ENCODE measurements at places on chromosomes 7 and 10.
A peak's percentile ranks its signal among the peaks of the same experiment; 100 is the strongest.

DNA sequence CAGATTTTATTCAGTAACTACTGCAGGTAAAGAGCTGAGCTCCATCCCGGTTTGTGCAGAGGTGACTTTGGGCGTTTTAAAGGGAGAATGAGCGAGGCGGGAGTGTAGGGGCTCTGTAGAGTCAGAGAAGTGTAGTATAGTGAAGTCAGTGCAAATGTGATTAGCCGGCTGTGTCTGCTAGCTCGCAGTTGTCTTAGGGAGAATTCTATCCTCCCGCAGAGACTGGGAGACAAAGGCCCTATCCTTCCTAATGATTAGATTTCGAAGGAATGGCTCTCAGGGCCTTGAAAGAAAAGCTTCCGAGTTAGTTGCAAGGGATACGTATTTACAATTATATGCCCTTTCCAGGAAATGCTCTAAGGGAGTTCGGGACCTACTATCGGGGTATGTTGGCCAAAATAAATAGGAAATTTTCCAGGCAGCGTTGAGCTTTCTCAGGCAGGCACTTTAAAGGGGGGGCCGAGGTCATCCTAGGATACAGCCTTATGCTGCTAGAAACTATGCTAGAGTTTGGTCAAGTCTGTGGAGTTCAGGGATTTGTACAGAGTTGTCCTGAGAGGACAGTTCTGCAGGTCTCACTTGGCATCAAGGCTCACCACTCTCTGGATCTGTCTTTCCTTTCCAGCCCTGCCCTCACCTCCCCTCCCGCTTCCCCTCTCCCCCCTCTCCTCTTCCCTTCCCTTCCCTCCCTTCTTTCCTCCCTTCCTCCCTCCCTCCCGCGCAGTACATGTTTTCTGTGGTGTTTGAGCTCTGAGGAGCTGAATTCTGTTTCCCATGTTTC is 825 bp downstream of the MRPL32 start:
- peak; percentile 60 for DNase-seq

DNA sequence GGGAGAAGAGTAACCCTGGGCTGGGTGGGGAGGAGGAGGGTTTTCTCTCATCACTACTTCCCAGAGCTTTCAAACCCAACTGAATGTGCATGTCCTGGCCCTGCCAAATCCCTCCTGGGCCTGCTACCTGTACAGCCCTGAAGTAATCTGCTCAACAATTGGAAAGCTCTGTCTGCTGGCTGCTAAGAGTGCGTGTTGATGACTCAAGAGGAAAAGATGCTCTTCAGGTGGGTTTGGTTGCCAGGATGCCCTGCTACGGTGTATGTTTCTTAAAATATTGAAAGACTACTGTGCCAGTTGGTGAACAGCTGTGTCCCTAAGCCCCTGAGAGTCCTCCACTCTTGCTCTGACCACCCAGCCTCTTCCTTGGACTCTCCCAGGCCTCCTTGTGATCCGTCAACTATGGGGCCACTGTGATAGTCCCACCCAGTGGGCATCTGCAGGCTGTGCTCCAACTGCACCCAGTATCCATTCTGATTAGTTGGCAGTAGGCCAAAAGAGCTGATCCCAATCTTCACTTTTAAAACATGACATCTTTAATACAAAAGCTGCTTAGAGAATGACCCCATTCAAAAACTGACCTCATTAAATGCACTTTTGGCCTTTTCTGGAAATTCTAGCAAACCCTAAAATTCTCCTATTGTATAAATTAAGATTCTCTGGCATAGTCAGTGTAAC is 85.6 kb downstream of the AOAH start:
- peak; percentile 22 for DNase-seq

DNA sequence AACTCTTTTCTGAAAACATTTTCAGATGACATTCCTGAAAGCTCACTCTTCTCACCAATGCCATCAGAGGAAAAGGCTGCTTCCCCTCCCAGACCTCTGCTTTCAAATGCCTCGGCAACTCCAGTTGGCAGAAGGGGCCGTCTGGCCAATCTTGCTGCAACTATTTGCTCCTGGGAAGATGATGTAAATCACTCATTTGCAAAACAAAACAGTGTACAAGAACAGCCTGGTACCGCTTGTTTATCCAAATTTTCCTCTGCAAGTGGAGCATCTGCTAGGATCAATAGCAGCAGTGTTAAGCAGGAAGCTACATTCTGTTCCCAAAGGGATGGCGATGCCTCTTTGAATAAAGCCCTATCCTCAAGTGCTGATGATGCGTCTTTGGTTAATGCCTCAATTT is 16.5 kb downstream of the ANLN start:
- DNase-seq: no peak

DNA sequence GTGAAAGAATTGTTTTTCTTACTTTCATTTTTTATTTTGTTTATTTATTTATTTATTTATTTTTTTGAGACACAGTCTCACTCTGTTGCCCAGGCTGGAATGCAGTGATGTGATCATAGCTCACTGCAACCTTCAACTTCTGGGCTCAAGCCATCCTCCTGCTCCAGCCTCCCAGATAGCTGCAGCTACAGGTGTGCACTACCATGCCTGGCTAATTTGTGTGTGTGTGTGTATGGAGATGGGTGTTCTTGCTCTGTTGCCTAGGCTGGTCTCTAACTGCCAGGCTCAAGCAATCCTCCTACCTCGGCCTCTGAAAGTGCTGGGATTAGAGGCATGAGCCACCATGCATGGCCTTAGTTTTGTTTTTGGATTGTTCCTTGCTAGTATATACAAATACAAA is 55.4 kb upstream of the TRIM8 start:
- DNase-seq: no peak

GRCh38 chr10:126905776-126906703 is 812 bp downstream of the DOCK1 start:
- no peak for DNase-seq

- no peak for DNase-seq
Observed at GRCh38 chr10:113409175-113409574, 143.7 kb upstream of the HABP2 start.

DNA sequence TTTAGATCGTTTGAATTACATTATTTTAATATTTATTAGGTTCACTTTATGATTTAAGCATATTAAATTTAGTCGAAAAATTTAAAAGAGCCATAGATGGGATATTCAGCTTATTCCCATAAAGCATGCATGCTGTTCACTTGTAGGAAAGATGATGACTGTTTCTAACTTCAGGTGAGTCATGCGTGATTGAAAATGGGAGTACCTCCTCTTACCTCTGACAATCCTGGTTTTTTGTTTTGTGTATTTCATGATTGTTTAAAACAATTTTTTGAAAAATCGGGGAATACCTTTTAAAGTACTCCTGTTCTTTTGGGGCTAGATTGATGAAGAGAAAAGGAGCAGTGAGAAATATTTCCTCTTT is 1.4 kb downstream of the TNKS2 start:
- peak; percentile 6 for DNase-seq
